A549 treated with dexamethasone at 1 μM for 4 hours (cell line): ENCODE measurements at places on chromosomes 2 and 18. TPM values are rescaled to one million over a fixed set of nuclear protein-coding genes. Genes with fewer than 3 reads are reported as not detected.

The RGPD5 gene
- 4.6 to 10.0 TPM (median 8.6 TPM) in 5 replicates for total RNA-seq

The TRABD2A gene
- total RNA-seq = 11.2 to 16.2 TPM (median 14.5 TPM) in 5 replicates

The VSNL1 gene
- not detected in 5 replicates for total RNA-seq

The TMEM200C gene
- total RNA-seq = not detected in 5 replicates

The FBLN7 gene
- 0.32 to 0.78 TPM (median 0.57 TPM) in 5 replicates for total RNA-seq

The CNGA3 gene
- total RNA-seq = 0.03 to 0.09 TPM (median 0.05 TPM) in 4 of 5 replicates, not detected in the other

The RAB6D gene
- total RNA-seq = 0.02 to 0.06 TPM (median 0.04 TPM) in 4 of 5 replicates, not detected in the other

The ALK gene
- 0.02 to 0.04 TPM in 2 of 5 replicates, not detected in the others for total RNA-seq

The PPP4R3B gene
- total RNA-seq = 24.3 to 38.0 TPM (median 33.4 TPM) in 5 replicates
